ENCODE measurements at places on chromosomes 7 and 10.

GRCh38 chr7:130831817-130832481 is 97.9 kb upstream of the KLF14 start:
- peak; percentile 45 for DNase-seq

DNA sequence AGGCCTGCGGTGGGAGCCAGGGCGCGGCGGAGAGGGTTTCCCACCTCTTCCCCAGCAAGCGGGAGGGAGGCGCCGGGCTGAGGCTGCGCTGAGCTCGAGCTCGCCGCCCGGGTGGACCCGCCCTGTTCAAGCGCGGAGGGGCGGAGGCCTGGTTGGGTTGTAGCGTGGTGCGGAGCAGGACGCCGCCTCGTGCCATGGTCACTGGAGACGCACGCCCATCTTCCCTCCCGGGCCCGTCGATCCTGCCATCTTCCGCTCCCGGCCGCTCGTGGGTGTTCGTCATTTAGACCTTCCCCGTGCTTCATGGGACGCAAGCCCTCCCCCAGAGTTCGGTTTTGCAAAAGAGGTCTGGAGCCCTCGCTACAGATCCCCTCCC is 9.3 kb upstream of the EN2 start:
- no peak for DNase-seq

GRCh38 chr10:6503171-6503570 is 76.9 kb downstream of the PRKCQ start:
- no peak for DNase-seq

DNA sequence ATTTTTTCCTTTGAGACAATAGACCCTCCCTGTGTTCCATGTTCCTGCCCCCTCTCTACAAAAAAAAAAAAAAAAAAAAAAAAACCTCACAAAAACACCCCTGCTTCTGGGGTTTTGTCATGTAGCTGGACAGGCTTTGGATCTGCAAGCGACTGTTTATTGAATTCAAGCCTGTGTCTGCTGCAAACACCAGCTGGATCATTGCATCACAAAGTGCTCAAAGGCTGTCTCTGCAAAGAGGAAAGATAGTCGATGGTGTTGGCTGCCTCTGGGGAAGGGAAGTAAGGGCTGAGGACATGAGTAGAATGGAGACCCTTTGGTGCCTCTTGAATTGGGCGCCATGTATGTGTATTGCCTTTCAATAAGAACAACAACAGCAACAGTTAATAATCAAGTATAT is 471.2 kb downstream of the PLXNA4 start:
- DNase-seq, result no peak

DNA sequence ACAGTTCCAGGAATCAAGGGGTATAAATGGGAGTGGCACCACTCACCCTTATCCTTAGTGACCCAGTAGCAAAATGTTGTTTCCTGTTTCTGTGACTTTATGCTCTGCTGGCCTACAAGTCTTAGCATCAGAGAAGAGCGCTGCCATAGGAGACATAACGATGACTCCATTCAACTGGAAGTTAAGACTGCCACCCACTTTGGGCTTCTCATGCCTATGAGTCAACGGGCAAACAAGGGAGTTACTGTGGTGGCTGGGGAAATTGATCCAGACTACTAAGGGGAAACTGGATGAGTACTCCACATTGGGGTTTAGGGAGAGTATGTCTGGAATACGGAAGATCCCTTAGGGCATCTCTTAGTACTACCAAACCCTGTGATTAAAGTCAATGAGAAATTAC is 40.6 kb upstream of the PIK3CG start:
- no peak for DNase-seq
